GM12878 (cell line): ENCODE measurements at places on chromosomes 5 and 9.

- H3K4me1 ChIP-seq, result no peaks in the 10 kb centered on the region
- no peak for DNase-seq
- no peaks in the 10 kb centered on the region; the same call in 1 of the 2 replicates for H3K27me3 ChIP-seq
- H3K4me3 ChIP-seq, result no peak overlapping the region
- no peak overlapping the region for H3K27ac ChIP-seq
Observed at GRCh38 chr9:126223798-126224531, 102.7 kb upstream of the MVB12B start.

GRCh38 chr5:142724821-142725220 is 38.9 kb upstream of the FGF1 start:
- no peak overlapping the region for H3K27ac ChIP-seq
- DNase-seq, result no peak
- no peaks in the 10 kb centered on the region for H3K36me3 ChIP-seq

DNA sequence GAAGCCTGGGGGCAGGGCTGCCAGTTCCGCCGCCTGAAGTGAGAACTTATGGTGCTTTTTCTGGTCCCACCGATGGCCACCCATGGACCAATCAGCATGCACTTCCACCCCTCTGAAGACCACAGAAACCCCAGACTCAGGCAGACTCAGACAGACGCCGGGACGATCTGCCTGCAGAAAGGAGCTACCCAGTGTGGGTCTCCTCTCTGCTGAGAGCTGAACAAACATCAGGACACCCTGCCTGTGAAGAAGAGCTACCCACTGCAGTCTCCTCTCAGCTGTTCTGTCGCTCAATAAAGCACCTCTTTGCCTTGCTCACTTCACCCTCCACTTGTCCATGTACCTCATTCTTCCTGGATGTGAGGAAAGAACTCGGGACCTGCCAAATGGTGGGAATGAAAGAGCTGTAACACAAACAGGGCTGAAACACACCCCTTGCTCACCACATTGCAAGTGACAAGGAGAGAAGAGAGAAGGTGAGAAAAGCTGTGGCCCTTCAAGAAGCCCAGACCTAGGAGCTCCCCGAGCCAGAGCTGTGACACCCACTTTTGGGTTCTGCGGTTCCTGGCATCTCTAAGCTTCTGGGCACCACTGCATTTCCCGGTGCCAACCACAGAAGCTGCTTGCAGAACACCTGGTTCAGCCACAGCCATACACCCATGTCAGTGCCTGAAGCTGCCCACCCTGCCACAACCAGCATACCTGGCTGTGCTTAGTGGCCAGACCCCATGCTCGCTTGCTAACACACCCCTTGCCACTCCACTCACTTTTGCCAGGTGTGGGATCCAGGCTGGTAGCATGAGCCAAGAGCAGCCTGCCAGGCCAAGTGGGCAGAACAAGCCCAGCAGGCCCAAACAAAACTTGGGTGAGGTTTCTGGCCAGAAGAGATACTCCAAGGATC is 114.3 kb upstream of the TSLP start:
- no peak overlapping the region for H3K4me3 ChIP-seq
- DNase-seq, result no peak
- no peaks in the 10 kb centered on the region for H3K36me3 ChIP-seq
- H3K27ac ChIP-seq, result no peak overlapping the region
- H3K4me1 ChIP-seq, result no peaks in the 10 kb centered on the region

DNA sequence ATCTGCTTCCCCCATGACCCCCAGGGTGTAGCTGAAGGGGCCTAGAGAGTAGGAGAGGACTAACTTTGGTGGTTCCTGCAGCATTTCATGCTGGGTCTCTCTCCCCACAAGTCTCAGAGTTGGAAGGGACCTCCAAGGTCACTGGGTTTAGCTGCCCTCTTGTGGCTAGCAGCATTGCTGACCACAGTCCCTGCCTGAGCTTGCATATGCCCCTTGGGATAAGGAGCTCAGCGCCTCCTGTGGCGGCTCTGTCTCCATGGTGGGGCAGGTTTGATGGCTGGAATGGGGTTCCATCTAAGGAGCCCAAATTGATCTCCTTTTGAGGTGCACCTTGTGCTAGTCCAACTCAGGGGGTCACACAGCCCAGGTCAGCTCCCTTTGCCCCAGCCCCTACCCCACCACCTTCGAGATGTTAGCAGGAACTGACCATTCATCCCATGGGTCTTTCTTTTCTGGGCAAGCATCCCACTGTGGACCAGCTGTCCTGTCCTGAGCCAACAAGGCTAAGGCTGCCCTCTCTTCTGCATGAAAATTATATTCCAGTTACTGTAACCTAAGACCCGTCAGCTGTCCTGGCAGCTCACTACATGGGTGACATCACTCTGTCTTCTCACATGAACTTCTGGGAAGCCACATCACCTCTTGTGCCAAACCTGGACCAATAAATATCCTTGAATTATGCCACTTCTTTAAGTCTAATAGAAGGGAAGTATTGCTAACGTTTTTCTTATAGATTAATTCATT is 196.2 kb downstream of the HSPA4 start:
- H3K4me3 ChIP-seq, result no peak overlapping the region
- DNase-seq, result no peak
- peaks cover 14% of the 10 kb centered on the region for H3K4me1 ChIP-seq

GRCh38 chr9:5714501-5715401 is 85.8 kb downstream of the RIC1 start:
- DNase-seq, result no peak
- peaks cover 3% of the 10 kb centered on the region for H3K36me3 ChIP-seq
- no peak overlapping the region for H3K4me3 ChIP-seq
- H3K27ac ChIP-seq, result no peak overlapping the region
- no peaks in the 10 kb centered on the region for H3K4me1 ChIP-seq

DNA sequence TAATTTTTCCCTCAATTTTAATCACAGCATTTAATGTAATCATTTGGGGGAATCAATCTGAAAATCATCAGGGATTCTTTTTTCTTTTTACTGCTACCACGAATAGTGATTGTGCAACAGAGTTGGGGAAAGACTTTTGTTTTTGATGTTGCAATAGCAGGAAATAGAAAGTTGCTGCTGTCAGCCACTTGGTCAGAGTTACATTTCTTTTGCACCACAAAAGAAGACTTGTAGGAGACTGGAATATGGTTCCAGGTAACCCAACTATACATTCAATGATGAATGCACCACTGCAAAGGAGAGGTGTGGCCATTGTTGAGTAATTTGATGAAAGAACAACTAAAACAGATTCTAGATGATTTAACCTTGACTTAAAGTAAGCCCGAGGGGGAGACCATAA is 46.3 kb upstream of the PALM2AKAP2 start:
- H3K27me3 ChIP-seq, result no peaks in the 10 kb centered on the region; the same call in 1 of the 2 replicates
- no peaks in the 10 kb centered on the region for H3K36me3 ChIP-seq
- no peak overlapping the region for H3K4me3 ChIP-seq
- no peaks in the 10 kb centered on the region for H3K4me1 ChIP-seq
- H3K27ac ChIP-seq, result no peak overlapping the region

- H3K36me3 ChIP-seq, result no peaks in the 10 kb centered on the region
- no peak for DNase-seq
- no peak overlapping the region for H3K27ac ChIP-seq
- H3K4me3 ChIP-seq, result no peak overlapping the region
- H3K4me1 ChIP-seq, result peaks cover 34% of the 10 kb centered on the region
- H3K27me3 ChIP-seq, result no peaks in the 10 kb centered on the region
Observed at GRCh38 chr5:132270335-132270665, 12.8 kb downstream of the PDLIM4 start.

DNA sequence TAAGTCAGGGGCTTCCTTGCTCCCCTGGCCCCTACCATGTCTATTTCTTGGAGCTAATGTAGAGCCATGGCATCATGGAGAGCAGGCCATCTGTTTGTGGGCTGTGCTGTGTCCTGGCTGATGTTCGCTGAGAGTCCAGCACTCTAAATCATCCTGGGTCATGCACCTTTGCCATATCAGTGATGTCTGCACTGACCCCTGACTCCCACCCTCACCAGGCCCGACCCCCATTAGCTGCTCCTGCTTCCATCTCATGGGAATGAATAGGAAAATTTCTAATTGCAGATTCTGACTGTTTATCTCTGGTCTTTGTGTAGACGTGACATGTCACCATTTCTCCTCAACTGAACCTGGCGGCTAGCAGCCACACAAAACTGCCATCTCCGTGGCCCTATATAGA is 236.9 kb downstream of the NSG2 start:
- no peaks in the 10 kb centered on the region for H3K36me3 ChIP-seq
- H3K27ac ChIP-seq, result no peak overlapping the region
- H3K4me3 ChIP-seq, result no peak overlapping the region
- H3K27me3 ChIP-seq, result no peaks in the 10 kb centered on the region
- no peak for DNase-seq
- peaks cover 32% of the 10 kb centered on the region for H3K4me1 ChIP-seq

DNA sequence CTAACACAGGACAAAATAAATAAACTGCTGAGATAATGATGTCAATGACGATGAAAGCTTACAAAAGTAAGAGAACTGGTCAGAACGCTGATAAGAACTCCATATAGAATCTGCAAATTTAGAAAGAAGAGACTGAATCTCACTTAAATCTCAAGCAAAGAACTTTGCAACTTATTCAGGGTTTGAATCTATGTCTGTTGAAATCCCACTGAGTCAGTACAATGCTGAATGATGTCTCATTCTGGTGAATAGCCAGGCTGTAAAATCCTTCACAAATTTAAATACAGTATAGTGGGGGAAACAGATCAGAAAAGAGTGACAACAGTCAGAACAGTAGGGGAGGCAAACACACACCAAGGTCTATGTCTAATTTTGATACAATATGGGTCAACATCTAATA is 38.9 kb upstream of the NR3C1 start:
- no peaks in the 10 kb centered on the region for H3K36me3 ChIP-seq
- no peak overlapping the region for H3K27ac ChIP-seq

GRCh38 chr9:107710953-107711352 is 221.4 kb upstream of the KLF4 start:
- H3K36me3 ChIP-seq, result no peaks in the 10 kb centered on the region
- H3K4me3 ChIP-seq, result no peak overlapping the region
- DNase-seq, result no peak
- H3K4me1 ChIP-seq, result no peaks in the 10 kb centered on the region

DNA sequence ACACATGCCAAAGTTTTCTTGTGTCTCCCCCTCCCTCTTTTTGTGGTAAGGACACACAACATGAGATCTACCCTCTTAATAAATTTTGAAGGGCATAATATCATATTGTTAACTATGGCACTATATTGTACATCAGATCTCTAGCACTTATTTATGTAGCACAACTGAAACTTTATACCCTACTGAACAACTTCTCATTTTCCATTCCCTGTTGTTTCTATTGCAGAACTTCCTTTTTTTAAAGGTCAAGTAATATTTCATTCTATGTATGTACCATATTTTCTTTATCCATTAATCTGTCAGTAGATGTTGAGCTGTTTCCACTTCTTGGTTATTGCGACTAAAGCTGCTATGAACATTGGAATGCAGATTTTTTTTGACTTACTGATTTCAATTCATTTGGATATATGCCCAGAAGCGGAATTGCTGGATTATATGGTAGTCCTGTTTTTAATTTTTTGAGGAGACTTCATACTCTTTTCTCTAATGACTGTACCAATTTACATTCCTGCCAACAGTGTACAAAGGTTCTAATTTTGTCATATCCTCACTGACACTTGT is 305.3 kb downstream of the PRR16 start:
- H3K4me3 ChIP-seq, result no peak overlapping the region
- H3K4me1 ChIP-seq, result no peaks in the 10 kb centered on the region
- no peak overlapping the region for H3K27ac ChIP-seq
- no peaks in the 10 kb centered on the region for H3K36me3 ChIP-seq

DNA sequence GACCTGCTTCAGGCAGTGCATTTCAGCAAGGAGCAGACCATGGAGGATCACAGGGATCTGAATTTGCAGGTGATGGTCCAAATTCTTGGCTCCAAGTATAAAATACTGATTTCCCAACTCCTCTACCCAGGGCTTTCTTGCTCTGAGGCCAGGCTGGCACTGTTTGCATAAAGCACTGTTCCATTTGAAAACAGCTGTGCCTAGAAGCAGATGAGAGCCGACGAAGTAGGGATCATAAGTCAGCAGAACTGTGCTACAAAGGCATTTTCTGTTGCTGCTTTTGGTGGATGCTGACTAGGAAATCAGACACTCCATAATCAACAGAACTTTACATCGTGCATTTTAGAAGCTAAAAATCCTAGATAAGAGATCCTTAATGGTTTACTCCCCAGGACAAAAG is 126.4 kb downstream of the MAT2B start:
- H3K27me3 ChIP-seq, result no peaks in the 10 kb centered on the region
- H3K36me3 ChIP-seq, result no peaks in the 10 kb centered on the region
- no peaks in the 10 kb centered on the region for H3K4me1 ChIP-seq

DNA sequence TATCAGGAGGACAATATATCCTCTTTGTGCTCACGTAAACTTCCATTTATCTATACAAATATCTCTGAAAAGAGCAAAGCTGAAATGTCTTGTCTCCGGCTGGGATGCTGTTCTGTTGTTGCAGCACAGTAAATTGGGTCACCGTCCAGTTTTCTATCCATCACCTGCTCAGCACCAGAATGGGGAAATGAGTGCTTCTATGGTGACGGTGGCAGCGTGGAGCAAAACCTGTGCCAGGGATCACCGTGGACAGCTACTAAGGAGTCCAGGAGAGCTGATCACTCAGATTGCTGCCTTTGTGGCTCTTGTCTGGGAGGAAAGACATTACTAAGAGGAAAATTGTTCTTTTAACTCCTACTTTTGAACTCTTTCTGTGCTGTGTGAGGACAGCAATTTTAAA is 531.6 kb downstream of the PSAT1 start:
- no peak overlapping the region for H3K4me3 ChIP-seq

DNA sequence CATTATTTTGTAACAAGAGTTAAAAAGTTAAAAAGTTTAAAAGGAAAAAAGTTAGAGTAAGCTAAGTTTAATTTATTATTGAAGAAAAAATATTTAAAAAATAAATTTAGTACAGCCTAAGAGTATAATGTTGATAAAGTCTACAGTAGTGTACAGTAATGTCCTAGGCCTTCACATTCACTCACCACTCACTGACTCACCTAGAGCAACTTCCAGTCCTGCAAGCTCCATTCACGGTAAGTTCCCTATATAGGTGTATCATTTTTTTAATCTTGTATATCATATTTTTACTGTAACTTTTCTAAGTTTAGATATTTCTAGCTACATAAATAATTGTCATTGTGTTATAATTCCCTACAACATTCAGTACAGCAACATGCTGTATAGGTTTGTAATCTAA is 69.4 kb upstream of the PANK3 start:
- DNase-seq, result no peak
- H3K4me1 ChIP-seq, result no peaks in the 10 kb centered on the region
- H3K4me3 ChIP-seq, result no peak overlapping the region
- H3K27ac ChIP-seq, result no peak overlapping the region
- no peaks in the 10 kb centered on the region for H3K36me3 ChIP-seq

DNA sequence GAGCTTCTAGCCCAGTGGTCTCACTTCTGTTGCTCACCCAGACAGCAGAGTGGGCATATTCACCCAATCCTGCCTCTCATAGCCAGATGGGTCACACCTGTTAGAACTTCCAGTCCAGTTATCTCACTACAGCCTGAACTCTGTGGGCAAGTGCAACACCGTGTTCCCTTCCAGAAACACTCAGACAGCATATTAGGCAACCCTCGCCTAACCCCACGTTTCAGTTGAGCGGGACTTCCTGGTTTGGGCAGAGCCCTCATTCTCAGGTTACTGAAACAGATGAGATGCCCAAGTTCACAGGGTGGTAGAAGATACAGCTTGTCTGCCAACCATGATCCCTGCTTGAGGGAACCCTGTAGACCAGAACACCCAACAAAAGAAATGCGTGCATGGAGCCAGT is 538.2 kb downstream of the CYLC2 start:
- no peaks in the 10 kb centered on the region for H3K36me3 ChIP-seq
- H3K27ac ChIP-seq, result no peak overlapping the region
- no peak overlapping the region for H3K4me3 ChIP-seq
- no peaks in the 10 kb centered on the region for H3K4me1 ChIP-seq
